ENCODE measurements at places on chromosomes 4 and X.

DNA sequence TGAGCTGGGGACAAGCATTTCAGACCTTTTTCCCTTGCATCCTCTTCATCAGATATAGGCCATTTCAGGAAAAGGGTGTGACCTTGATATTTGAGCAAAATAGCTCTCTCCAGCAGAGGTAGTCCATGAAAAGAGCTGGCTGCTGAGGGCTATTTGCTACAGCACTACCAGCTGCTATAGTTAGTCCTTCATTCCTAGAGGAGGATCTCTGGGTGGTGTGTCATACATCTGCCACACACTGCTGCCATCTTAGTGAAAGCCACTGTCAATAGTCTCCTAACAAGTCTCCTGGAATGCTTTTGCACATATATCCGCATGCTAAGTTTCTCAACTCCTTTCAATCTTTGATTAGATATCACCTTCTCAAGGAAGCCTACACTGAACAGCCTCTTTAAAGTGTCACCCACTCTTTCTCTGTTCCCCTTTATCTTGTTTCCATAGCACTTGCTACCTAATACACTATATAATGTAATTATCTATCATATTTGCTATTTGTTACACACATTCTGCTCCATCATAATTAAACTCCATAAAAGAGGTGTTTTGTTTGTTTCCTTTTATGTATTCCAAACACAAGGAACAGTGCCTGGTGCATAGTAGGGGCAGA, 131.9 kb downstream of the TBC1D19 start:
- no peak for DNase-seq

DNA sequence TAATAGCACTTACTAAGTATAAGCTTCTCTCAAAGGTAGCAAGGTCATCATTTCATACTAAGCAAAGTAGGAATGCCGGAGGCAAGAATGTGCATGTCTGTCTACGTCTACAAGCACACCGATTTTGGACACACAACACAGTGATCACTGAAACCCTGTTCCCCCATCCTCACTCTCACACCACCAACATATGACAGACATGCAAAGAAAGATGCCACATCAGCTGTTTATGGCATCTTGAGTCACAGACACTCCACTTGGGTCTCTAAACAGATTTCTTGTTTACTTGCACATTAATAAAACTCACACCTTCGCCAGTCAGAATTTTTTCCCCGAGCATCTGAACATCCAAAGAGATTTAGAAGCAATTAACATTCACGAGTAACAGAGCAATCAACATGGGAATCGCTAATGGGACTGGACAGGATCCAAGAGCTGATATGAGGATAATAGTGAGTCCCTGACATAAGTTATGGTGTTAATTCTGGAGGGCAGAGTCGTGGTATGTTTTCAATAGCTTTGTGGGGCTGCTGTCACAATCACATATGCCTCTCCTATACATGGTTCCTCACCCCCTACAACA, 324.1 kb downstream of the DHX15 start:
- no peak for DNase-seq

DNA sequence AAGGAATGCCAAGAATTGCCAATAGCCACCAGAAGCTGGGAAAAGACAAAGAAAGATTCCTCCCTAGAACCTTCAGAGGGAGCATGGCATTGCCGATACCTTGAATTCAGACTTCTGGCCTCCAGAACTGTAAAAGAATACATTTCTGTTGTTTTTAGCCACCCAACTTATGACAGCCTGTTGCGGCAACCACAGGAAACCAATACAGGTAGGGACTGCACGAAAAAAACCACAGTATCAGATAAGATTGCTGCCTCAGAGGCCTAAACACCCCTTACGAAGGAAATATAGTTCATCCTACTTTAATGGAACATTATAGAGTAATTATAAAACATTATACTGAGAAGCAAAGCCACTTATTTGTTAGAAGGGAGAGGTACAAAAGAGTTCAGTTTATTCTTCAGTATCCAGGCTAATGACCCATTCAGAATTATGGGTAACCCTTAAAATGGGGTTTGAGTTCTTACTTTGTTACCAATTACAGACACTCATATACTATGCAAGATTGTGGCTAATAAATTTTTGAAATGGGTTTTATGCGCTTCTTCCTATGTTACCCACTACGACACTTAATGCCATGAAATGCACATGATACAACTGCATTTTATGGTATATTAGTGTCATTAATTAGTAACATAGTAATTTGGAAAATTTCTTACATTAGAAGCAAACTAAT, 37.4 kb upstream of the SMIM10L2A start:
- no peak for DNase-seq

DNA sequence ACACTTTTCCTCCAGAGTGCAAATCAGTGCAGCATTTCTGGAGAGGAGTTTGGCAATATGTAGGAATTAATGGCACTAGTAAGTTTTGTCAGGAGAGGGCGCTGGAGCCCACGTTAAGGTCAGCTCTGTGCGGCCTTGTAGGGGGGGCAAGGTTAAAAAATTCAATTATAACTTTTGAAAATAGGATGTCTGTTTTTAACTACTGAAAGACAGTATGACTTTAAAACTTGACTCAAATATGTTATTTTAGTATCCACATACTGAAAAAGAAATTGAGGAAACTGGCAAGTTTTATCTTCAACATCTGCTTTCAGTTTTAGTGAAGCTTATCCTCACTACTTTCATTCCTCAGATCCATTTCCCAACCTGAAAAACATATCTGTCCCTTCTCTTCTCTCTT, 30.9 kb upstream of the HSD17B13 start:
- no peak for DNase-seq

DNA sequence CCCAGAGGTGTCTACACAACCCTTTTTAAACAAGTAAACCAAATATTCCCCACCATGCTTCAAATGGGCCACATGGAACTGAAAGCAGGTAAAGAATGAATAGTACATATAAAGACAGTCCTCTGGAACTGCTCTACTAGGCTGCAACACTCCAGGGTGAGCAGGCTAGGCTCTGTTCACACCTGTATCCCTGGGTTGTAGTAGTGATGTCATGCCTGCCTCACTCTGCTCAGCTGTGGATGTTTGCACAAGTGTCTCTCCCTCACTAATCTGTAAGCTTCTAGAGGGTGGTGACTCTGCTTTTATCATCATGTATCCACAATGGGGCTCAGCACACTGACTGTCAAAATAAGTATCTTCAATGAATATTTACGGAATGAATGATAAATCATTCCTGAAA, 20.4 kb downstream of the LEF1 start:
- DNase-seq = no peak

DNA sequence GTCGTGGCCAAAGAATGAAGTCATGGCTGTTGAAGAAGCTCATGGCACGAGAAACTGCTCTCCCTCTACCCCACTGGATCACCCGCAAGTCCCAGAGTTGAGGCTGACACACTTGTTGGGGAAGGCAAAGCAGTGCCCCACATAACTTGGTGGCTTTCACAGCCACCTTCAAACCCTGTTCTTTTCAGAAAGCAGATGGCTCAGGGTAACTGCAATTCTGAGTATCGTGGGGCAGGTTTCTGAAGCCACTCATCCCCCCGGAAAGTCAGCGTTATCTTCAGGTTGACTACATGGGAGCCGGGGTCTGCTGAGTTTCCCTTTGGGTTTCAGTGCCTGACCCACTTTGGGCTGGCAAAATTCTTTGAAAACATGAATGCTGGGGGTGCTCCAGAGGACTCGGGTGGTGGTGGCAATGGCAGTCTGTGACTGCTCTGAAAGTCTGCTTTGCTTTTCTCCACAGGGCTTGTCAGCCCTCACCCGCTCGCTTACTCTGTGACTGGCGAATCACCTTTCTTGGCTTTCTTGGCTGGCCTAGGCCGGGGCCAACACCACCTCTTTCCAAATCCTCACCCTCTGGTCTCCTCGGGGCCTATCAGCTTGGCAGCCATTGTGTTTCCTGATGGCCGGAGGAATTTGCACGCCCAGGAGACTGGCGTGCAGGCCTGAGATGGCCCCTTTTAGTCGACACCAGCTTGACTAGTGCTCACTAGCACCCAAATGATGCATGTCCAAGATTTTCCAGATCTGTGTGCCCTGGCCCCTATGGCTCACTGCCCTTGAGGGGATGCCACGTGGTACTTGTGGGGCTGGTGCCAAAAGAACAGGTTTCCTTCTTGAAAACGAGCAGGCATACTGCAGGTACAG, 7.3 kb downstream of the PPP1R3F start:
- no peak for DNase-seq

- DNase-seq = no peak
Observed at GRCh38 chr4:173217727-173218126, 49.1 kb downstream of the GALNT7 start.

- DNase-seq = no peak
Observed at GRCh38 chr4:88162626-88163025, 4.2 kb upstream of the ABCG2 start.

DNA sequence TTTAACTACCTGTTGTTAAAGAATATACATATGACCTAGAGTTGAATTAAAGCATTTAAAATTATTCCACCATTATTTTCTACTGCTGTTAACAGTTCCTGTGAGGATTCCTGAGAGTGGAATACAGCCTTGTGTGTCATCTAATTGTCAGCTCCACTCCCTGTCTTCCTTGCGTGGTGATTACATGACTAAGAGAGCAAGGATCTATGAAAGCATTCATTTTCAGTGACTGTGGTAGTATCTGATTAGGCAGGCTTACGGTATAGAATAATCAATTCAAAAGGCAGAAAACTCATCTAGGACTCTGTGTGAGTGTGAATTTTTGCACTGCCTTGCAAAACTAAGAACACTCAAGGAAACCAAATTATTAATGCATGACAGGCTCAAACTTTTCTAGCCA, 577.8 kb downstream of the SH3BGRL start:
- DNase-seq = no peak

GRCh38 chr4:73410916-73411730, 7.0 kb downstream of the ALB start:
- DNase-seq = no peak

DNA sequence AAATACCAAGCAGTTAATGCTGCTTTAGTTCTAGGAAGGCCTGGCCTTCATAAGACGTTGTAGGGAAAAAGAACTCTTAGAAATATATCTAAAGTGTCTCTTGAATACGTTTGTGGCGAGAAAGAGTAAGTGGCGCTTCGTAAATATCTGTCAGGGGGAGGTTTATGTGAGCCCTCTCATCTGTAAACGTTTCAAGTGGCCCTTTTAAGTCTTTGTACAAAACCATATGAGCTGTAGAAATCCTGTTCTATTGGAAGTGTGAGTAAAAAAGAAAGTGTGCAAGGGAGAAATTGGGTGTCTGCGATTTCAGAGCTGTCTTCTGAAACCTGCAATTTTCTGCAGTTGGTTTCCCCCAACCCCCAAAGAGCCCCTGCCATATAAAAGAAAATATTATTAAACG, 8.6 kb upstream of the INTU start:
- no peak for DNase-seq

- no peak for DNase-seq
Observed at GRCh38 chr4:146333187-146333894, 119.0 kb downstream of the REELD1 start.

GRCh38 chrX:74349387-74349786, 45.4 kb downstream of the ZCCHC13 start:
- no peak for DNase-seq

DNA sequence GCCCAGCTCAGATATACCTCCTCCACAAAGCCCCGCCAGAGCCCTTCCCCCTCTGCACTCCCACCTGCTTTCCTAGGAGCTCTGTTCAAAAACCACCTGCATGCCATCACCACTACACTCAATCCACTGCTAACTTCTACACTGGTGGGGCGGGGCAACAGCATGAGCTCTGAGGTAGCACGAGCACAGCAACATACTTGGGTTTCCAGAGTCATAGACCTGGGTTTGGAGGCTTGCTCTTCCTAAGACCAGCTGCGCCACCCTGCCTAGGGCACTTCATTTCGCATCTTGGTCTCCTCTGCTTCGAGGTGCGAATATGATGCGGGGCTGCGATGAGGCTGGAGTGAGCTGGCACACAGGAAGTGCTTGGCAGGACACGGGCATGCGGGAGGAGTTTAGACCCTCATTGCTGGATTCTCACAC, 3.6 kb downstream of the SASH3 start:
- DNase-seq = no peak

DNA sequence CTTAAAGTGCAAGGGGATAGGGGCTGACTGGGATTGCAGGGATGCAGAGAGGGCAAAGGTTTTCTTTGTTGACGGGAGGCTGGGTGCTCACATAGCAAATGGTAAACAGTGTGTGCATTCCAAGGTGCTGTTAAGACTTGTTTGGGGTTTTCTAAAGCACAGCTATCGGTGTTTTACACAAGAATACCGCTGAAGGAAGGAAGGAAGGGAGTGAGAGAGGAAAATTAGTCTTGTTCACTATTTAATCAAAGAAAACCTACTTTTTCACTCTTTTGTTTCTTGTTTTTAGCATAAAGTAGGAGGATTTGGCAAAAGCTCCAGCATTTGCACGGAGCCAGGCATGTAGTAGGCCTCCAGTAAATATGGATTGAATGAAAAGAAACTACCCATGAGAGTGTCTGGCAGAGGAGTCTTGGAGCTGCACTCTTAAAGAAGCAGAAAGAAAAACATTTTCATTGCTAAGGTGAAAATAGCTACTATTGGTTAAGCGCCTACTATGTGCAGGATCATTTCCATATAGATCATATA, 99.7 kb downstream of the FIP1L1 start:
- no peak for DNase-seq
